ENCODE measurements at places on chromosomes 7 and 10. TPM values are rescaled to one million over a fixed set of nuclear protein-coding genes. Genes with fewer than 3 reads are reported as not detected.
A peak's percentile ranks its signal among the peaks of the same experiment; 100 is the strongest.

DNA sequence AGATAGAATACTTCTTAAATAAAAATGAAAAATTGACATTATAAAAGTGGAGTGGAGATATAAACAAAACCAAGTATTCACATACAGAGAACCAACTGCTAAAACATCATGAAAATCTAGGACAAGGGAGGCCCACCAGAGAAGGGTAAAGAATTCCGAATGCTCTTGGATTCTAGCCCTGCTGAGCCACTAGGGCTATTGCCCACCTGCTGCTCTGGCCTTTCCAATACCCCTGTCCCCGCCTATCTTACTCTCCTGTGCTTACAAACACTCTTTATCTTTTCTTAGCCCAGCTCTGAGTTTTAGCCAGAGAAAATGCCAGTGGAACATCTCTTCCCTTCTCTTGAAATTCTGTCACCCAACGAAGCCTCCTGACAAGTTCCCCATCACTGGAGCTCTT is 100.3 kb downstream of the MACC1 start:
- DNase-seq: no peak

GRCh38 chr7:142114207-142114606 is 2.7 kb downstream of the MGAM2 start:
- no peak for DNase-seq

PNLIPRP2 gene
- total RNA-seq: not detected

GRCh38 chr7:155206318-155207020 is 91.2 kb upstream of the INSIG1 start:
- DNase-seq: peak; percentile 80

Data from upper lobe of right lung (tissue), 1 donor.